ENCODE measurements at places on chromosomes 2 and 18.
A peak's percentile ranks its signal among the peaks of the same experiment; 100 is the strongest.

- DNase-seq = no peak
Measured at GRCh38 chr18:57837917-57838548, 34.9 kb upstream of the ATP8B1 start.

DNA sequence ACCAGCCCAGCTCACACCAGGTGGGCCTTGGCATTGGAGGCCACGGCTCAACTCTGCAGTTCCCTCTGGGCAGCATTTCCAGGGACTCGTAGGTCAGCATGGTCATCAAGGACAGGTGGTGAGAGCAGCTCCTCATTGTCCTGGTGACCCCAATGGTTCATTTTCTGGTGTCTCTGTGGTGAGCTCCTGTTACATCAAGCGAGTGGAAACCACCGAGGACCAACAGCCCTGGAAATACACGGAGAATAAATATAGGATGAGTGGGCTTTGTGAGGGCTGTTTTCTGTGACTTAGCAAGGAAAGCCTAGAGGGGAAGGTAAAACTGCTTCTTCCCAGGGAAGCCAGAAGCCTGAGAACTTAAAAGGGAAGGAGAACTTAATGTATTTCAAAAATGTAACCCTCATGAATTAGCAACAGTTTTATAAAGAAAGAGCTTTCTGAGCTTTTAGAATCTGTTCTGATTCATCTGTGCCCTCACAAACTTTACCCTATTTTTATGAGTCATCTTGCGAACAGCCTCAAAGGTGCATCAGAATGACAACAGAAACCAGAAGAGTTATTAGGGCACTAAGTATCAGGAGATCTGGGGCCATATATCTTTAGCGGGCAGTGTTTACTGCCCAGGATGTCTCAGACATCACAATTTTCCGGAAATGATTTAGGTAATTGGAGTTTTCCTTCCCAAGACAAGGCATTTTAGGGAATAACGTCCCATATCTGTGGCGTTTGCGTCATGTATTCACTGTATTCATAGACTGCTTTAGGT, 18.7 kb downstream of the C2orf92 start:
- DNase-seq = no peak

DNA sequence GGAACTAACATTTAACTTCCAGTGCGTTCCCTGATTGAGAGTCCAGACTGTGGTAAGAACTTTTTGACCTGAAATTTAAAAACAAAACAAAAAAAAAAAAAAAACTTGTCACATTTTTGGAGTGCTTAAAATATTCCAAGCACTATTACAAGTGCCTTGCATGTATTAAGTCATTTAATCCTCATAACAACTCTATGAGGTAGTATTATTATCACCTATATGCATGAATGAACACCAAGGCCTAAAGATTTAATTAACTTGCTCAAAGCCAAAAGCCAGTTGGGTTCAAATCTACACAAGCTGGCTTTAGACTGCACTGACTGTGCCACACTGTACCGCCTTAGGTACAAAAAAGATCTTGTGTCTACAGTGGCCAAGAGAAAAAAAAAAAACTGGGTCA, 35.2 kb downstream of the METTL4 start:
- no peak for DNase-seq

DNA sequence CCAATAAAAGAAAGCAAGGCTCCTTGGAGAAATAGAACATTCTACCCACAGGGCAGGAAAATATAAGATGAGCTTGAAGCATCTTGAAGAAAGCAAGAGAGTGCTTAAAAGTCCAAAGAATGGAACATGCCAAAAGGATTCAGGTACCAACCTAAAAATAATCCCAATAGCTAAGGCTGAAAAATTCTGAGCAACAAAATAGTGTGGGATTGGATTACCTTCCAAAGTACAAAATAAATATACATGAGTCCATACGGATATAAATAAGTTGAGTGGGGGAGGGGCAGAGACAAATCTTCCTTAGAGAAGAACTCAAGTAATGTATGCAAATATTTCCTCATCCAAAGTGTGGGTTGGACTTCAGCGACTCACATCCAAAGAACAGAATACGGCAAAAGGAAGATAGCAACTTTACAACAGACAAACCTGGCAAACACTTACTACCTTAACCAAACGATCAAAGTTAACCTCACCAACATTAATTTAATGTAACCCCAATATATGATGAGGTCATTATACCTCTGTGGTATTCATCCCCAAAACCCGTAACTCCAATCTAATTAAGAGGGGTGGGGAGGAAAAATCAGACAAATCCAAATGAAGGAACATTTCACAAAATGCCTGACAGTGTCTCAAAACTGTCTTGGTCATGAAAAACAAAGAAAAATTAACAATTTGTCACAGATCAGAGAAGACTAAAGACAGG, 26.9 kb downstream of the MEMO1 start:
- DNase-seq = no peak

- DNase-seq = no peak
Measured at GRCh38 chr2:1154710-1155594, 204.3 kb downstream of the SNTG2 start.

DNA sequence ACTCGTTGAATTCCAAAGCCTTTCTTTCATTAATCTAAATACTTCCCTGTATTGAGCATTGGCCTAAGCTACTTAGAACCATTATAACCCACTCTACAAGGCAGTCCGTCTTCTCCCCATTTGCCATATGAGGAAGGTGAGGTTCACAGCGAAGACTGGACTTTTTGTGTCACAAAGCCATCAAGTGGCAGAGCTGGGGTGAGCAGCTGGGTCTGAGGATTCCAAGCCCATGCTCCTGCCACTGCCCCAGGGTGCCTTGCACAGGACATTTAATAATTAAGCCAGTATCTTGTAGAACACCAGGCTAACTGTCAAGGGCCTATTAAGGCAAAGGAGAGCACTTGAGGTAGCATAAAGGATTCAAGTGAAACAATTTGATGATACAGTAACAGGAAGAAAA, 68.8 kb upstream of the ZNF397 start:
- DNase-seq = no peak

DNA sequence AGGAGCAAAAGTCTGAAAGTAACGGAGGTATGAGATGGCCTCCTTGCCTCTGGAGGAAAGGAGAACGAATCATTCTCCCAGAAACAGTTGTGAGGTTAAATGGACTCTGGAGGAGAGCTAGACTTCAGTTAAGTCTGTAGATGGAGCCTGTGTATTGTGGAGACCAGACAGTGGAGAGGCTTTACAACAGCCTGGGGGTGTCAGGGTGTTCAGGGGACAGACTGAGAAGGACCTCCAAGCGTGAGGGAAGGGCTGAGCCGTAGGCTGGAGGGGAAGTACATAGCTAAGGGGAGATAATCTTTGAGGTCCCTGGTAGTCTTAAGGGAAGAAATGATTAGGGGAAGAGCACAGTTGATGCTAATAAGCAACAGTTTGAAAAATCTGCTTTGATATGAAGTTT, 76.6 kb downstream of the GALNT1 start:
- no peak for DNase-seq

- peak; percentile 79 for DNase-seq
Measured at GRCh38 chr18:74139411-74139810, 8.2 kb downstream of the FBXO15 start.

- peak; percentile 39 for DNase-seq
Measured at GRCh38 chr18:63040788-63041410, 278.7 kb downstream of the BCL2 start.
